ENCODE measurements at places on chromosomes 16 and 17.
A peak's percentile ranks its signal among the peaks of the same experiment; 100 is the strongest.

DNA sequence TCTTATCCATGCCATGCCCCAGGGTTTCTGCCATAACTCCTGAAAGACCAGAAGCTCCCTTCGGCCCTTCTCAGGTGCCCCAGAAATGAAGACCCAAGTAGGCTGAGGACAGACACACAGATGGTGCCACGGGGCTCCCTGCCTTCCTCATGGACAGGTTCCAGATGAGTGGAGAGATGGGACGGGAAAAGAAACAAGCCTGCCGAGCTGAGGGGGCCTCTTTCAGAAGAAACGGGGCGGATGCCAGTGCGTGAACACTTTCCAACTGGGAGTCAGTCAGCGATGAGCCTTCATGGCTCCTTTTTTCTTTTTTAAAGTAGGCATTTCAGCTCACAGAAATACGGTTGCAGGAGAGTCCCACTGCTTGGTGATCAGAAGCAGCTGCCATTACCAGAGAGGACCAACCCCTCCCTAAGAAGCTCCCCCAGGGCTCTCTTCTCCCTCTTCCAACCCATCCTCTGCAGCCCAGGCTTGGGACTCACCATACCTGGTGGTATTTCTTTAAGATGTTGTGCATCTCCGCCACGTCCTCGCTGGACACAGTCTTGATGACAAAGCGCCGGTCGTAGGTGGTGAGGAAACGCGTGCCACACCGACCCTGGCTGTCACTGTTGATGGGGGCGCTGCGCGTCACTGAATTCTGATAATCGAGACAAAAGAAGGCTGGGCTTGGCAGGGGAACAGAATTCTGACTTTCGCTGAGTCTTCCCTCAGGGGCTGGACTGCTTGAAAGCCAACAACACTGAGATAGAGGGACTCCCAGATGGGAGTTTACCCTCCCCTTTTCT is 19.2 kb downstream of the PIP4K2B start:
- DNase-seq, result no peak

DNA sequence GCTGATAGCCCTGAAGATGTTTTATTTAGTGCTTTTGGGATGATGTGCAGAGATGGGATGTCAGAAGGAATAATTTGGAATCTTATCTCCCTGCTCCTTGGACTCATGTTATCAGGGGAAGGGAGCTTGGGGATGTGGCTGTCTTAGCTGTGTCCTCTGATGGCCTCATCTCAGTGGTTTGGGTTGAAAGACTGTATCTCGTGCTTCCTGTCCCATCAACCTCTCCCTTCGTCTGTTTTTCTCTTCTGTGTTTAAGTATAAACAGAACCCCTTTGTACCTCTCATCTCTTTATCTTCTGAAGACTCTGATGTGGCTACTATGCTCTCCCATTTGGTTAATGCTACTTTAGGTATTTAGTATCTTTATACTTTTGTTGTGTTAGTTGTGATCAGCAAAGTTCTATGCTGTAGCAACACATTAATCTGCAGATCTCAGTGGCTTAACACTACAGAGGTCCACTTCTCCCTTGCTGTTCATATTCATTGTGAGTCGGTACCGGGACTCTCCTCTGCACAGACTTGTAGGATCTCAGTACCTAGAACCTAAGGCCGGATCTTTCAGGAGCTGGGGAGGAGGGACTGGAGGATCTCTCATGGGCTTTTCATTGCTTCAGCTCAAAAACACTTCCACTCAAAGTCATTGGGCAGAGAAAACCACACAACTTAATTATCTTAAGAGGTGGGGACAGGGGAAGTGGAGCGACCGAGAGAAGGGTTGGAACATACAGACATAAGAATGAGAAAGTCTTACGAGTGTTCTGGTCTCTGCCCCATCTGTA is 28.8 kb downstream of the PRKCA start:
- DNase-seq, result no peak

DNA sequence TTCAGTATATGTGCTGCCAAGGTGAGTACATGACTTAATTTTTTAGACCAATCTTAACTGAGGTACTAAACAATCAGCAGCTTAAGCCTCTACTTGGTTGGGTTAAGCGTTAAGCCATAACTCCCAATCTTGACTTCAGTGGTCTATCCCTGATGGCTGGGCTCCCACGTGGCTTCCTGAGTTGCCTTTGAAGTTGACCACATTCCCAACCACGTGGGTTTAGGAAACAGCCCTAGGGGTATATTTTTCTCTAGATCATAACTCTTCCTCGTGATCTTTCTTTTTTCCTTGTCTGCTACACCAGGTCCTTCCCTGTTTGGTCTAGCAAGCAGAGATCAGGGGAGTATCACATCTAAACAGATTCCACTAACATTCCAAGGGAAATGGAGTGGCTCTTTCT is 20.1 kb upstream of the PIRT start:
- no peak for DNase-seq

- no peak for DNase-seq
Measured at GRCh38 chr17:38653230-38653629, 21.5 kb downstream of the EPOP start.

DNA sequence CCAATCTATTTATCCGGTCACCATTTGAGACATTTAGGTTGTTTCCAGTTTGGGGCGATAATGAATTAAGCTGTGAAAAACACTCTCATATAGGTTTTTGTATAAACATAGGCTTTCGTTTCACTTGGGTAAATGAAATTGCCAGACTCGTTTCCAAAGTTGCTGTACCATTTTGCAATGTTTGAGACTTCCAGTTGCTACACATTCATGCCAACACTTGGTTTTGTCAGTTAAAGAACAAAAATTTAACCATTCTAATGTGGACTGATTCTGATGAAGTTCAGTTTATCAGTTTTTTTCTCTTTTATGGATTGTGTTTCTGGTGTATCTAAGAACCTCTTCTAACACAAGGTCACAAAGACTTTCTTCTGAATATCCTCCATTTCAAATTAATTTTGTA is 52.4 kb downstream of the YPEL2 start:
- DNase-seq, result no peak

DNA sequence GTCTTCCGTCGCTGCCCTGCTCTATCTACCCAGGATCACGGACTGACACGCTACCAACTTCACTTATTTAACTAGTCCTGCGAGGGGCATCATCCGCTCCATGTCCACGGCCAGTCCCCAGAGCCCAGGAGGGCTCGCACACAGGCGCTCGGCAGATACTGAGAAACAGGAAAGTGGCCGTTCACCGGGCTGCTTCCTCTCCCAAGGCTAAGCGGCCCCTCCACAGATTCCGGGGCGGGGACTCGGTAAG is 388 bp downstream of the OXLD1 start:
- DNase-seq, result no peak

- DNase-seq, result no peak
Measured at GRCh38 chr17:62121025-62121730, 56.1 kb upstream of the MED13 start.

DNA sequence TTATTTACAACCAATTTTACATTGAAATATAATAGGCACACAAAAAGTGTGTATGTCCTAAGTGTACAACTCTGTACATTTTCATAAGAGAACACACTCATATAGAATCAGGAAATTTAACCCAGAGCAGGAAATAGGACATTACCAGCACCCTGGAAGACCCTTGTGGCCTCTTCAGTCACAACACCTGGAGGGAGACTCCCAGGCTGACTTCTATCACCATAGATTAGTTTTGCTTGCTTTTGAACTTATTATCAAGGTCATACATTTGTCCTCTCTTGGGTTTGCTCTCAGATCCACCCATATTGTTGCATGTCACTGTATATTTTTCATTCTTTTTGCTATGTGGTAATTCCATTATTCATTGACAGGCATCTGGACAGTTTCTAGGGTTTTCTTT is 5.8 kb downstream of the RIPOR1 start:
- DNase-seq, result no peak

GRCh38 chr17:76547183-76547641 is 7.4 kb downstream of the PRCD start:
- DNase-seq, result peak; percentile 80

DNA sequence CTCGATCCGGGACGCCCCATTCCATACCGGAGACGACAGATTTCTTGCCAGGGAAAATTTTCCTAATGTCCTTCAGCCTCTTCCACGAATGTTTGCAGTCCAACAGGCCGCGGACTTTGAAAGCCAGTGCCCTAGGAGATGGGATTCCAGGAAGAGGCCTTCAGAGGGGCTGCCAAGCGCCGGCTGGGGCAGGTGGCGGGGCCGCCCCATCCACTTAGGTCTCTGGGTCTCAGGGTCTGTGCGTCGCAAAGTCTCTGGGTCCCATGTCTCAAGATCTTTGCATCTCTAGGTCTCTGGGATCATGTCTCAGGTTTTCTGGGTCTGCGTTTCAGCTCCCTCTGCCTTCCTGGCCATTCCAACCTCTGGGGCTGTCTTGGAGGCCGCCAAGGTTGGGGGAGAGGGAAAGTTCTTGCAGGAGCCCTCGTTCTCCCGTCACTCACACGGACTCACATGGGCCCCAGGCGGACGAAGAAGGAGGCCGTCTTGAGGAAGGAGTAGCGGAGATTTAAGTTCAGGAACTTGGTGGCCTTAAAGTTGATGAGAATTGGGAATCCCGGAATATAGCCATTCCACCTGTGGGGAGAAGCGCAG is 7.2 kb downstream of the ALOX12B start:
- no peak for DNase-seq

DNA sequence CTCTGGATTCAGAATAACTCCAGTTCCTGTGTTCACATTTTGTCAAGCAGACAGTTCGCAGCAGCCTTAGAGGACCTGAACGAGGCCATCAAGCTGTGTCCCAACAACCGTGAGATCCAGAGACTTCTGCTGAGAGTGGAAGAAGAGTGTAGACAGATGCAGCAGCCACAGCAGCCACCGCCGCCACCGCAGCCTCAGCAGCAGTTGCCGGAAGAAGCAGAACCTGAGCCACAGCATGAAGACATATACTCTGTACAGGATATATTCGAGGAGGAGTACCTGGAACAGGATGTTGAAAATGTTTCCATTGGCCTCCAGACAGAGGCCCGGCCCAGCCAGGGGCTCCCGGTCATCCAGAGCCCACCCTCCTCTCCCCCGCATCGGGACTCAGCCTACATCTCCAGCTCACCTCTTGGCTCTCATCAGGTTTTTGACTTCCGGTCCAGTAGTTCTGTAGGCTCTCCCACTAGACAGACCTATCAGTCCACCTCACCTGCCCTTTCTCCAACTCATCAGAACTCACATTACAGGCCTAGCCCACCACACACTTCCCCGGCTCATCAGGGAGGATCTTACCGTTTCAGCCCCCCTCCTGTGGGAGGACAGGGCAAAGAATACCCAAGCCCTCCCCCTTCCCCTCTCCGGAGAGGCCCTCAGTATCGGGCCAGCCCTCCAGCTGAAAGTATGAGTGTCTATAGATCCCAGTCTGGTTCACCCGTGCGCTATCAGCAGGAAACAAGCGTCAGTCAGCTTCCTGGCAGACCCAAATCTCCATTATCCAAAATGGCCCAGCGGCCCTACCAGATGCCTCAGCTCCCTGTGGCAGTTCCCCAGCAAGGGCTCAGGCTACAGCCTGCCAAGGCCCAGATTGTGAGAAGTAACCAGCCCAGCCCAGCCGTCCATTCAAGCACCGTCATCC is 25.9 kb downstream of the CYB561 start:
- peak; percentile 28 for DNase-seq

GRCh38 chr16:3654249-3654991 is at the start of gene DNASE1:
DNASE1 (plus strand) TSS chr16:3654691; CDS start chr16:3655374, 683 bp downstream.
- DNase-seq, result peak; percentile 34

DNA sequence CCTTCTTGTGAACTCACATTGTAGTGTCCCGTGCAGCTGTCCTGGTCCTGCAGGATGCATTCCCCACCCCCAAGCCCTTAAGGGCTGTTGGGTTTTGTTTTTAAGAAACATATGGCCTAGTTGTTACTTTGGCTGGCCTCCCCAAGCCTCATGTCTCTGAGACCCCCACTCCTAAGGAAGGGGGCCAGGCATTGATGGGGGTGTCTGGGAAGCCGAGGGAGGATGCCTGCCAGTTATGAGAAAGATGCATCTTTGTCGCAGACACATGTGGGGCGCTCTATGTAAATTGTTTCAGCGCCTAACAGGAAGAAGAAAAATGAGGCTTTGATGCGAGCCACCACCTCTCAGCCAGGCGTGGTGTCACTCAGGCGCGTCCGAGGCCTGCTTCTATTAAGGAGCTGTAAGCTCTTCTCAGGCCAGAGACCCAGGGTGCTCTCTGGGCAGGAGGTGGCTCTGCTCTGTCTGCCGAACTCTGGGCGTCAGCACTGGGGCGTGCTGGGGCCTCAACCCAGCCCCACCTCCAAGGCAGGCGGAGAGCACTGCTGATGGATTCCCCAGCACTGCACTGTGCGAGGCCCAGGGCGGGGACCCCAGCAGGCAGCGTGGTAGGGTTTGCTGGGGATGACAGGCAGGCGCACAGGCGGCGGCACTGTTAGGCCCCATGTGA is 70.6 kb downstream of the SREBF1 start:
- DNase-seq, result no peak

- peak; percentile 65 for DNase-seq
Measured at GRCh38 chr17:29155227-29155965, 24.8 kb downstream of the MYO18A start.

DNA sequence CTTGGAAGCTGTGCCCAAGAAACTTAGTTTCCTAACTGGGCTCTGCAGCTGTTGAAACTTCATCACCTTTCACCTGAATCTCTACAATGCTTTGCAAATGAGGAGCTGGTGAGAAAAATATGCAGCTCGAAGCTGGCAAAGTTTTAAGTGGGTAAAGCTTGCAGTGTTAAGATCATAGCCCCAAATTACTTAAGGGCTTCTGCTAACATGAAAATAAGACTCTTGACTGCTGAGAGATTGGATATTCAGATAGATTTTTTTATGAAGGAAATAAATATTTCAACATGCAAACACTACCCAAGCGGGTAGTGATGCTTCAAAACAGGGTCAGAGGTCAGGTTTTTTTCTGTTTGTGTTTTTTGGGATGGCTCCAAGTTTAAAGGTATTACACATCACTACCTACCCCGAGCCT is 278.7 kb downstream of the FTO start:
- DNase-seq, result no peak

- DNase-seq, result no peak
Measured at GRCh38 chr17:12290207-12290606, 269.5 kb downstream of the MAP2K4 start.

DNA sequence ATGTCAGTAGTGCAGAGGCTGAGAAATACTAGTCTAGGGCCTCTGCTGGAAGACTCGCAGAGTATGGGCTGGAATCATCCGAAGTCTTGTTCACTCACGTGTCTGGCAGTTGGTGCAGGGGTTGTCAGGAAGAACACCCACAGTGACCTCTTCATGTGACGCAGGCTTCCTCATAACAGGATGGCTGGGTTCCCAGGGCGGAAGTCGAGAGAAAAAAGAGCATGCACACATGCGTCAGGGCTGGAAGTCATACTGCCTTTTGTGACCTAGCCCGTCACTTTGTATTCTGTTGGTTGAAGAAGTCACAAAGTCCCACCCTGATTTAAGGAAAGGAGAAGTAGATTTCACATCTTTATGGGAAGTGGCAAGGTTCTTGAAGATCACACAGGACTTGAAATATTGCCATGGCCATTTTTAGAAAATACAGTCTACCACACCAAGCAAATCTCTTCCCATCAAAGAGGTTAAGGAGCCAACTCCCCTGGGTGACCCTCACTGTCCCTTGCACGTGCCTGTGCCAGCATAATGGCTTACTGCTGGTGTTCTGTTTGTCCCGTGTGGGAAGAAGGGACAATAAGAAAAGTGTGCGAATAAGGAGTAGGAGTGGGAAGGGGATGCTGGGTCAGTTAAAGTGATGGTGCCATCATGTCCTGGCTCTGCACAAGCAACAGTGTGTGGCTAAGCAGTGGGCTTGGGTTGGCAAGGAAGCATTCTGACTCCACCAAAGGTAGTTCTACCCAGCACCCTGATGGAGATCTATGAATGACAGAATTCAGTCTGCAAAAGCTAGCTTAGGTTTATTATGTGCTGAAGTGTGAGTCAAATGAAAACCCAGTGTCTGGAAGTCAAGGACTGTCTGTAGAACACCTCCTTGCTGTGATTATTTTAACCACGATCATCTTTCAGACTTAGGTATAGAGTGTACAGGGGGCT is 28.1 kb downstream of the HEATR3 start:
- no peak for DNase-seq

GRCh38 chr17:17570140-17570797 is 21.2 kb downstream of the PEMT start:
- DNase-seq, result no peak

Data from CD4-positive, alpha-beta T cell (primary cell).